ENCODE measurements at places on chromosomes 16 and 17. TPM values are rescaled to one million over a fixed set of nuclear protein-coding genes. Genes with fewer than 3 reads are reported as not detected.

GRCh38 chr17:47220531-47220999 is 11.4 kb downstream of the MYL4 start:
- H3K4me1 ChIP-seq, result peaks cover 61% of the 10 kb centered on the region
- H3K4me3 ChIP-seq, result peak overlapping the region; percentile 32
- H3K27ac ChIP-seq, result peak overlapping the region; percentile 84
- peak; percentile 84 for DNase-seq
- H3K36me3 ChIP-seq, result peaks cover 9% of the 10 kb centered on the region
- H3K27me3 ChIP-seq, result no peaks in the 10 kb centered on the region

GRCh38 chr17:29929006-29929532 is 959 bp downstream of the SSH2 start:
- no peak overlapping the region for H3K27ac ChIP-seq
- peak; percentile 44 for DNase-seq
- no peaks in the 10 kb centered on the region for H3K27me3 ChIP-seq

DNA sequence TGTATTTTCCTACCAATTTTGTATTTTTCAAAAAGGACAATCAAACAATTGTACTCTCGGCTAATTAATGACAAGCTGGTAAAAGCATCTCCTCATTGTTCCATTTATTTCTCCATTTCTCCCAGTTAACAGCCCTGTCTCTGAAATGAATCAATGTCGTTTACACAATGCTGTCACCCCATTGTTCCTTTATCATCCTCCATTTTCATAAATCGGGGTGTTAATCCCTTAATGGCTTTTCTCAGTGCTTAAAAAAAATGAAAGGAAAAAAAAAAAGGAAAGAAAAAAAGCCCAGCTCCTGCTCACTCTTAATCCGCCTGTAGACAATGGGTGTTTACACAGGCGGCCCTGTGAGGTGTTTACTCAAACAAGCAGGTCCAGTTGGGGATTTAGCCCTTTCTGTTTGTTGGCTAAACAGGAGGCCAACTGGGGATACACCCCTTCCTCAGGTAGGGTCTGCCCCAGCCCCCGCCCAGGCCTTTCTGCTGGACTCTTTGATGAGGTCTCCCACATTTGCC is 86.8 kb upstream of the SALL1 start:
- H3K4me1 ChIP-seq, result no peaks in the 10 kb centered on the region
- no peaks in the 10 kb centered on the region for H3K36me3 ChIP-seq
- no peaks in the 10 kb centered on the region for H3K27me3 ChIP-seq
- no peak overlapping the region for H3K4me3 ChIP-seq

- DNase-seq, result no peak
- no peak overlapping the region for H3K4me3 ChIP-seq
- no peaks in the 10 kb centered on the region for H3K27me3 ChIP-seq
Measured at GRCh38 chr17:66523378-66524200, 221.2 kb downstream of the PRKCA start.

DNA sequence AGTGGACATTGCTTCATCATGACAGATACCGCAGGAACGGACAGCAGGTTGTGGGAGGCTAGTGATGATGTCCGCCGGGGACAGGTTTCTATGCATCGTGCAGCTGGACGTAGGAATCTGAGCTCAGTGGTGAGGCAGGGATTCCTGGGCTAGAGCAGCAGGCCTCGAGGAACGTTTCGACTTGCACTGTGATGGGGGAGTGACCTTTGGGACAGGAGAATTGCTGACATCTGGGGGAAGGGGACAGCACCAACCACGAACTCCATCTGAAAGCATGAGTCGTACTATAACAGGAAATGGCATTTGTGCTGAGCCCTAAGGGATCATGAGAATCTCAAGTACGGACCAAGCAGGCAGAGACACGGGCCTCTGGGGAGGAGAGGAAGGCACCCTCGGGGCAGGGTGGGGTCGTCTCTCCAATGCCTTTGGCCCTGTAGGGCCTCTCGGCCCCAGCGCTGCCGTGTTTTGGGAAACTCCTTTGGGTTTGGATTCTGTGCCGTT is 65.8 kb upstream of the ENDOV start:
- peaks cover 13% of the 10 kb centered on the region for H3K4me1 ChIP-seq
- no peak overlapping the region for H3K27ac ChIP-seq
- no peak for DNase-seq
- no peaks in the 10 kb centered on the region for H3K27me3 ChIP-seq

- H3K36me3 ChIP-seq, result no peaks in the 10 kb centered on the region
- H3K27ac ChIP-seq, result no peak overlapping the region
- no peaks in the 10 kb centered on the region for H3K4me1 ChIP-seq
- DNase-seq, result no peak
- no peaks in the 10 kb centered on the region for H3K27me3 ChIP-seq
Measured at GRCh38 chr16:73149334-73149733, 101.4 kb upstream of the ZFHX3 start.

DNA sequence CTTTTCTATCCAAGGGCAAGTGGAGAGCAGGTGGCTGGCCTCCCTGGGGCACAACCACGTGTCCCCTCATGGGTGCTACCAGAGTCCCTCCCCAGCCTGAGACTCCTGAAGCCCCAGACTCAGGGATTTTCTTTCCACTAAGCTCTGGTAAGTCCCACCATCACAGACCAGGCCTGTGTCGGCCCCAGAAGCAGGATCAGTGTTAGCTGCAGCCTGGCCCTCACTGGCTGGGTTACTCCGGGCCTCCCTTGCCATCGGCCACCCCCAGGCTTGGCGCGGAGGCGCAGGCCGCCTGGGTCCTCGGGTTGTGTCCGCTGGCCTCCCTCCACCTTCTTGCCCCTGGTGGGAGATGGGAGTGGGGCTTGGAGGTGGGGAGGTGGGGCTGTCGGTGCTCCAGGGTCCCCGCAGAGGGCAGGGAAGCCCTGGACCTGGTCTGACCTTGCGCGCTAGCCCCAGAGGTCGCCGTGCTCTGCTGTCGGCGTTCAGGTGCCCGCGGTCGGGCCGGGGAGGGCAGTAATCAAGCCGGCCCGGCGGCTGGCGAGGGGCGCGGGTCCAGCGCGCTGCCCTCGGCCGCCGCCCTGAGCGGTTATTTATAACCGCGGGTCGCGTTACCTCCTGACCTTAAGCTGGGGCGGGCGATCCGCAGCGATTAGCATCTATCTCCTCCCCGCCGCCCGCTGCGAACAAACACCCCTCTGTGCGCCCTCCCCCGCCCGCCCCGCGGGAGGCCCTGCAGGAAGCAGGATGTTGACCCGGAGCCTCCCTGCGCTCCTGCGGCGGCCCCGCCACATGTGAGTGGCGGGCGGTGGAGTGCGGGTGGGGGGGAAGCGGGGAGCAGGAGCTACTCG is 78.1 kb upstream of the TOB1 start:
- H3K4me1 ChIP-seq, result peaks cover 10% of the 10 kb centered on the region
- no peaks in the 10 kb centered on the region for H3K36me3 ChIP-seq
- DNase-seq, result peak; percentile 86
- H3K4me3 ChIP-seq, result peak overlapping the region; percentile 56
- H3K27ac ChIP-seq, result peak overlapping the region; percentile 46

DNA sequence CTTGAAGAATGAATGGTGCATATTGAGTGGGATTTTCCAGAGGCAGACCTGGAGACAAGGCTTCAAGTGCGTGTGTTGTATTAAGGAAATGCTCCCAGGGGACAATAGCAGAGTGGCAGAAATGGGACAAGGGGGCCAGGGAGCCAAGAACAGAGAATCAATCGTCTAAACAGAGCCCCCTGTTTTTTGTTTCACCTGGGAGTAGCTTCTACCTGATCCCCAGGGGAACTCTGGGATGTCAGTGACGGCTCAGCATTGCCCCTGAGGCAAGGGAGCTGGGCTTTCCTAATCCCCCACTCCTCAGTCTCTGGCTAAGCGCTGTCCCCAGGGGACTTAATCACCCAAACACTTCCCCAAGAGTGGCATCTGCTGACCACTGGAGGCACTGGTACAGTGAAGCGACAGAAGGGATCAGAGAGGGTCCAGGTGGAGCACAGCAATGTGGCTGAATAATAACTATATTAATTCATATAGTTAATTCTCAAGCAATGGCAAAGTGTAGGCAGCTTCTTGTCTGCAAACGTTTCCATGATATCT is 35.7 kb upstream of the C16orf78 start:
- no peaks in the 10 kb centered on the region for H3K4me1 ChIP-seq
- no peak overlapping the region for H3K4me3 ChIP-seq
- no peaks in the 10 kb centered on the region for H3K27me3 ChIP-seq
- no peaks in the 10 kb centered on the region for H3K36me3 ChIP-seq

GRCh38 chr17:37388266-37388665 is 12.5 kb downstream of the C17orf78 start:
- DNase-seq, result no peak
- H3K27ac ChIP-seq, result no peak overlapping the region
- no peaks in the 10 kb centered on the region for H3K36me3 ChIP-seq

GRCh38 chr17:1606352-1606985 is 22.2 kb downstream of the SLC43A2 start:
- peaks cover 13% of the 10 kb centered on the region for H3K4me1 ChIP-seq
- no peak overlapping the region for H3K27ac ChIP-seq
- H3K36me3 ChIP-seq, result no peaks in the 10 kb centered on the region

DNA sequence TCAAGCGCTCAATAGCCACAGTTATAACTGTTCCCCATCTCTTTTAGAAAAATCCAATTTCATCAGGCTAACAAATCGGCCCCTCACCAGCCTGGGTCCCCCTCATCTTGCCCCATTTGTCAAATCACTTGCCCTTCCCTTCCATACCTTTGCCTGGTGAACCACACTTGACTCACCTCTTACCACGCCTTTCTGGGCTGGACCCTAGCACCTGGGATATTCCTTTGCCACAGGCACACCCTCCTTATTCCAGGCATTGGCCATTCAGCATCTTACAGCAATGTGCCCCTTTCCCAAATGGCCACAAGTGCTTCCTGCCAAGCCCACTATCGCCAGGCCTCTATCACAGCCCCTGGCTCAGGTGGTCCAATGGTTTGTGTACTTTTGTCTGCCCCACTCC is 14.9 kb downstream of the CMTM4 start:
- H3K36me3 ChIP-seq, result no peaks in the 10 kb centered on the region
- no peak overlapping the region for H3K27ac ChIP-seq
- no peak overlapping the region for H3K4me3 ChIP-seq
- no peaks in the 10 kb centered on the region for H3K27me3 ChIP-seq

DNA sequence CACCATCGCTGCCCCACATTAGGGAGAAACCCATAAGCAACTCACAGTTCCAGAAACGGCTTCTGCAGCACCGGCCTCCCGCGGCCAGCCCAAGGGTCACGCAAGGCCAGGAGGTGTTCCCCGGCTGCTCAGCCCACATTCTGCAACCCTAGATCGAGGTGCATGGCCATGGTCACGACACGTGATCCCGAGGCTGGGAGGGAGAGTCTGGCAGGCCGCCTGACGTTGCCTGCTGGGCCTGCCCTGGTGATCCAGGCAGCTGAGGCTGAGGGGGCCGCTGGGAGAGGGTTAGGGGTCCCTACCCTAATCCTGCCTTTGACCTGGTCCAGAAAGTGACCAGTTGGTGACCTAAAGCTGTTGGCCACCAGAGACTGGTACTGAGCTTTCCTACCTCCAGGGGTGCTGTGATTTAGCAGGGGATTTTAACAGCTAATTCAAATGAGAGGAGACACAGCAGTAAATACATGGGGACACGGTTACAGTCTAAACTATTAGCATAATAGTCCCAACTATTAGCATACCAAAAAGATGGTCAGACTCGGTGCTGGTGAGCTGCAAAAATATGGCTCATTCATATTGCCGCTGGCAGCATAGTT is 97.4 kb upstream of the CIBAR2 start:
- no peaks in the 10 kb centered on the region for H3K4me1 ChIP-seq
- no peaks in the 10 kb centered on the region for H3K27me3 ChIP-seq

DNA sequence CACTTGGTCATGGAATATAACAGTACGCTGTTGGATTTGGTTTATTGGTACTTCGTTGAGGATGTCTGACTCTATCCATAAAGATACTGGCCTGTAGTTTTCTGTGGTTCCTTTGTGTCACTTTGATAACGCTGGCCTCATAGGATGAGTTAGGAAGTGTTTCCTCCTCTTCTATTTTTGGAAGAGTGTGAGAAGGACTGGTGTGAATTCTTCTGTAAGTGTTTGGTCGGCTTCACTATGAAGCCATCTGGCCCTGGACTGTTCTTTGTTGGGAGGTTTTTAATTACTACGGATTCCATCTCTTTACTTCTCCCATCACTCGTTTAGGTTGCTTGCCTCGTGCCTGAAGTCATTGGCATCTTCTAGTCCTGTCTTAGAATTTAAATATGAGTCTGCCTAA is 117.3 kb downstream of the OR1D5 start:
- peaks cover 8% of the 10 kb centered on the region for H3K4me1 ChIP-seq
- H3K36me3 ChIP-seq, result no peaks in the 10 kb centered on the region
- no peak overlapping the region for H3K4me3 ChIP-seq
- H3K27ac ChIP-seq, result no peak overlapping the region
- DNase-seq, result no peak

- no peak for DNase-seq
- peaks cover 9% of the 10 kb centered on the region for H3K27me3 ChIP-seq
- no peak overlapping the region for H3K4me3 ChIP-seq
- H3K36me3 ChIP-seq, result no peaks in the 10 kb centered on the region
Measured at GRCh38 chr17:77256710-77257109, 115.9 kb downstream of the SEC14L1 start.

GRCh38 chr17:79392598-79392997 is 218.3 kb downstream of the RBFOX3 start:
- peaks cover 21% of the 10 kb centered on the region for H3K27me3 ChIP-seq
- no peak for DNase-seq
- H3K4me1 ChIP-seq, result no peaks in the 10 kb centered on the region

GRCh38 chr16:81424771-81425170 is 19.8 kb upstream of the CMIP start:
- peaks cover 13% of the 10 kb centered on the region for H3K4me1 ChIP-seq
- peaks cover 19% of the 10 kb centered on the region for H3K27me3 ChIP-seq
- peaks cover 3% of the 10 kb centered on the region for H3K36me3 ChIP-seq
- no peak overlapping the region for H3K4me3 ChIP-seq
- peak; percentile 57 for DNase-seq
- no peak overlapping the region for H3K27ac ChIP-seq

GRCh38 chr17:18985475-18985874 is 19.1 kb downstream of the FAM83G start:
- DNase-seq, result no peak
- no peaks in the 10 kb centered on the region for H3K36me3 ChIP-seq
- no peak overlapping the region for H3K4me3 ChIP-seq
- no peaks in the 10 kb centered on the region for H3K27me3 ChIP-seq
- H3K4me1 ChIP-seq, result no peaks in the 10 kb centered on the region

DNA sequence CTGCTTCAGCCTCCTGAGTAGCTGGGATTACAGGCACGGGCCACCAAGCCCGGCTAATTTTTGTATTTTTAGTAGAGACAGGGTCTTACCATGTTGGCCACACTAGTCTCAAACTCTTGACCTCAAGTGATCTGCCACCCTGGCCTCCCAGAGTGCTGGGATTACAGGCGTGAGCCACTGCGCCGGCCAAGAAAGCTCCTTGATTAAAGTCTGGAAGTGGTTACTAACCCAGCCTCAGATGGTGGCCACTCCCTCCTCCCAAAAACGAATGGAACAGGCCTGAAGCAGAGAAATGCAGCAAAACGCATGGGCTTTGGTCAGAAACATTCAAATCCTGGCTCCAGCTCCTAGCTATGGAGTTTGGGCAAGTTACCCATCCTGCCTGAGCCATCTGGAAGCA is 11.3 kb downstream of the FKBP10 start:
- H3K27ac ChIP-seq, result no peak overlapping the region
- no peaks in the 10 kb centered on the region for H3K36me3 ChIP-seq
- H3K4me1 ChIP-seq, result no peaks in the 10 kb centered on the region
- DNase-seq, result no peak

- peaks cover 1% of the 10 kb centered on the region for H3K36me3 ChIP-seq
- no peak for DNase-seq
- no peaks in the 10 kb centered on the region for H3K4me1 ChIP-seq
- H3K4me3 ChIP-seq, result no peak overlapping the region
- H3K27ac ChIP-seq, result no peak overlapping the region
Measured at GRCh38 chr17:65901394-65901793, 290.5 kb downstream of the CEP112 start.

The GUCY2D gene
- not detected for total RNA-seq

The TMEM11 gene
- 24.8 TPM for total RNA-seq

The ARL5C gene
- total RNA-seq, result 0.35 TPM

The HYDIN gene
- not detected for total RNA-seq

The CDH11 gene
- total RNA-seq, result not detected

The TMEM238L gene
- not detected for total RNA-seq

The DOC2B gene
- not detected for total RNA-seq
